ENCODE measurements at places on chromosomes 4 and X.

DNA sequence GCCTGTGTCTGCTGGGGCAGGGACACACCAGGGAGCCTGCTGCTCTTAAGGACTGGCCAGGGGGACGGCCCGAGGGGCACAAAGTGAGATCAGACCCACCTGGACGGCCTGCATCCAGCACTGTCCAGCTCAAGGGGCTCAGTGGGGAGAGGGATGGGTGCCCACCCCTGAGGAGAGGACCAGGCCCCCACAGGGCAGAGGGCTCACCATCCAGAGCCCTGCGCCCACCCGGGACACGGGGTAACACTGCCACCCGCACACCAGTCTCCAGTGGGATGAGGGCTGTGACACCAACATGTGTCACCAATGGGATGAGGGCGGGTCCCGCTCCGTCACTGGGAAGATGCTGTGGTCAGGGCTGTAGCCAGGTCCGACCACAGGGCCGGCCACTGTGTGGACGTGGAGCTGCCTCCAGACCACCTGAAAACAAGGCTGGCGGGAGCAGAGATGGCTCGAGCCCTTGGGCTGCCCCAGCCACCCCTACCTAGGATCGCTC lies 13.2 kb downstream of the DGKQ start:
- no peak for DNase-seq

- DNase-seq: no peak
Measured at GRCh38 chrX:22628275-22628674, 355.6 kb downstream of the CBLL2 start.

GRCh38 chrX:129845616-129846190 lies 2.0 kb upstream of the ZDHHC9 start:
- DNase-seq: no peak

GRCh38 chr4:54717694-54718093 lies 59.9 kb downstream of the KIT start:
- DNase-seq: no peak

DNA sequence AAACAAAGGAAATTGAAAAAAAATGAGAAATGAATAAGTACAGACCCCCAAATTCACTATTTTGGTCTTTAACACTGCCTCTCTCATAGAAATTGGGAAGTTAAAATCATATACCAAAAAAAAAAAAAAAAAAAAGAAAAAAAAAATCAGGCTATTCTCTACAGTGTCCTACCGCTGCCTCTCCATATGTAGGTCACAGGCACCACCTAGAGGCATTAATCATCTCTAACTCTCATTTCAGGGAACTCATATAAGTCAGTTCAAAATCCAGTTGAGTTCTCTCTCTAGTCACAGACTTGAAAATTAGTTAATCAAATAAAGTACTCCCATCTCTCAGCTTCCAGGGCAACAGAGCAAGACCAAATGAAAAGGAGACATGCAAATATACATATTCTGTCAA lies 47.9 kb downstream of the COX18 start:
- DNase-seq: no peak

DNA sequence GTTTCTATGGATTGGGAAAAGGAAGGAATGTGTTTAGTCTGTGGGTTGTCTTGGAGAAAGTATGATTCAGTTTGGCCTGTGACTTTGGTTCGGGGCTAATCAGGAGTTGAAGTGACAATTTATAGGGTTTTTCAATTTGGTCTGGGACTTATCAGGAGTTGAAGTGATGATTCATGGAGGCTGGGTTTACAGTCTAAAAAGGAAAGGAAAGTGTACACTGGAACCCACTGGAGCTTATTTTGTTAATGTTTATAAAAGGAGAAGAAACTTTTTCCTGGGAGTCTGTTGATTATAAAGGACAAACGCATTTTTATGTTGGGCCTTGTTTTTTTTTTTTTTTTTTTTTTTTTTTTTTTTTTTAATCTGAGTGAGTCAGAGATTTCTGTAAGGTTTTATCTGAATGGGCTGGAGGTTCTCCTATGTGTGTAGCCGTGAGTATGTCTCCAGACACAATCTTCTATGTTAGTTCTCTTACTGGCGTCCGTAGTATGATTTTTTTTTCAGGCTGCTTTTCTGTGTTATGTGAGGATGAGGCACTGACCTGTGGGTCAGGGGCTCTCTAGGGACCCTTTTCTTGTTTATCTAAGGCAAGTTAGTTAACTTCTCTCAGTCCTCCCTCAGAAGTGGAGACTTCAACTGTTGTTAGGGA lies 33.0 kb upstream of the RAB9B start:
- no peak for DNase-seq

- no peak for DNase-seq
Measured at GRCh38 chr4:40848251-40848650, 98.5 kb downstream of the NSUN7 start.

GRCh38 chrX:127390316-127390715 lies 570.8 kb downstream of the PRR32 start:
- DNase-seq: no peak

DNA sequence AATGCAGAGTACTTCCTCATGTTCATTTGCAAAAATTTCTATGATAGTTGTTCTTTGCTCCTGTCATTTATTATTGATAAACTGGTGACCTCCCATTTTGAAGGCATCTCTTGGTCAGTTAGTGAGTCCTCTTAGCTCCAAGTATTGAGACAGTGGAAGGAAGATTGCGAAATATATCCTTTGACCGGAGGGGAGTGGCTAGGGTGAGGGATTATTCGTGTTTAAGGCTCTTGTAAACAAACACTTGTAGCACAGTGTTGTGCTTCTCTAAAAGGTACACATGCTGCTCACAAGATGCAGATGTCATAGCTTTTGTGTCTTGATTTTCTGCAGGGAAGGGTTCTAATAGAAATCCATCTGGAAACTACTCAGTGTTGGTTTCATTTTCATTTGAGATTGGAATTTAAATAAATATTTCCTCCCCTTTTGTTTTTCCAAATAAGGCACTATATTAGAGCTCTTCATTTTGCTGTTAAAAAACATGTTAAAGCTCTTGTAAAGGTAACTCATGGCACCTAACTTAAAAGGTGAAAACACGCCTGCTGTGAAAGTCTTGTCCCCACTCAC lies 21.8 kb downstream of the TXLNG start:
- DNase-seq: no peak

DNA sequence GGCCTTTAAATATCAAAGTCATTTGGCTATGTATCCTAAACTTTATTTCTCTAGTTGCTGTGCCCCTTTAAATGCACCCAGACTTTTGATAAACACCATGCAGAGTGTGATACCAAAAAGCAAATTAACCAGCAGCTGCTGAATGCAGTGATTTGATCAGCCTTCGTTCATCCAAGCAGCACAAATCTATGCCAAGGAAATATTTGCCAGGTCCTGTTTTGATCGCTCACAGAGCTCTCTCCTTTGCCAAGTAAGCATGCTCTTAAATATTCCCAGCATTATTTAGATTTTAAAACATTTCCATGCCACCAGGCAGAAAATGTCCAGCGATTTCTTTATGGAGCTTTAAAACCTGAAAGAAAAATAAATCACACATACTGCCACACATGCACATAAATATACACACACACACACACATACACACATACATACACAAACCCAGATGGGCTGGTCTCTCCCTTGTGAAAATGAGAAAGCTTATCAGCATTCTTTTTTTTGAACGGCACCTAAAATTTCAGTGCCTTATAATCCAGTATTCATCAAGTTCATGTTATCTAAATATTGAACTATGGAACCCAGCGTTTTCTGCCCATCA lies 35.7 kb downstream of the BTC start:
- no peak for DNase-seq

DNA sequence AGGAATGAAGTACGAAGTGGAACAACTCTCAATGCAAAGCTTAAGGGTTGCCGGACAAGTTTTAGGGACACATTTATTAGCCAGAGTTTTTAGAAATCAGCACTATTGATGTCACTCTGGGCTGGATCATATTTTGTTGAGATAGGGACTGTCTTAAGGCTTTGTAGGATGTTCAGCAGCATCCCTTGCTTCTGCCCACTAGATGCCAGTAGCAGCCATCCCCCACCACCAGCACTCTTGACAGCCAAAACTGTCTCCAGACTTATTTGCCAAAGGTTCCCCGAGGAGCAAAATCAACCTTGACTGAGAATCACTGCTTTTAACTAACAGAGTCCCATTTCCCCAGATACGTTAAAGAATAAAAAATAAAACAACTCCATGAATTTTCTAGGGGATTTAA lies 1497.3 kb downstream of the STIM2 start:
- DNase-seq: no peak

DNA sequence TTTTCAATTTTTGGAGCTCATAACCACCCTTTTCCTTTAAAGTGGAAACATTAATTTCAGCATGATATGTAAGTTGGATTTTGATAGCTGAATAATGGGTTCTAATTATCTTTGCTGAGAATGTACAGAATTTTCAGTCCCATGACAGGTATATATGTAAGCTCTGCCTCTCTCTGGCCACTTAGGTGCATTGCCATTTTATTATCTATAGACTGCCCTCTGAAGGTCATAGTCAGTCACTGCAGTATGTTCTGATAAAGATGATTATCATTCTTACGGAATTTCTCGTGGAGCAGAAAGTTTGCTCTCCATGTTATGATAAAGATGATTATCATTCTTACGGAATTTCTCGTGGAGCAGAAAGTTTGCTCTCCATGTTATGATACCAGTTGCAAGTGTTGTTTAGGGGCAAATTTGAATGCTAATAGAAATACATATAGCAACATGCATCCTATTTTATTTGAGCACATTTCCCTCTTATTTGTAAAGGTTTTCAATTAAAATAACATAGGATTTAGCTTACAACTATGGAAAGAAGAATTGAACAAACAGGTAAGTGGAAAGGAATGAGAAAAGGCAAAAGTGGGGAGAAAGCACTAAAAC lies 10.4 kb downstream of the AFP start:
- peak; percentile 35 for DNase-seq

GRCh38 chr4:72016011-72016410 lies 15.8 kb upstream of the NPFFR2 start:
- DNase-seq: no peak

Data from CD4-positive, alpha-beta T cell treated with Interleukin-21 for 1 hour (primary cell).